ENCODE measurements at places on chromosomes 6 and 20.

GRCh38 chr20:41510847-41511450 is 107.2 kb downstream of the CHD6 start:
- no peak for DNase-seq

- no peak for DNase-seq
These were observed 228.2 kb downstream of the LY86 start for GRCh38 chr6:6816716-6817115.

GRCh38 chr20:40785346-40785745 is 96.3 kb upstream of the MAFB start:
- DNase-seq, result no peak

DNA sequence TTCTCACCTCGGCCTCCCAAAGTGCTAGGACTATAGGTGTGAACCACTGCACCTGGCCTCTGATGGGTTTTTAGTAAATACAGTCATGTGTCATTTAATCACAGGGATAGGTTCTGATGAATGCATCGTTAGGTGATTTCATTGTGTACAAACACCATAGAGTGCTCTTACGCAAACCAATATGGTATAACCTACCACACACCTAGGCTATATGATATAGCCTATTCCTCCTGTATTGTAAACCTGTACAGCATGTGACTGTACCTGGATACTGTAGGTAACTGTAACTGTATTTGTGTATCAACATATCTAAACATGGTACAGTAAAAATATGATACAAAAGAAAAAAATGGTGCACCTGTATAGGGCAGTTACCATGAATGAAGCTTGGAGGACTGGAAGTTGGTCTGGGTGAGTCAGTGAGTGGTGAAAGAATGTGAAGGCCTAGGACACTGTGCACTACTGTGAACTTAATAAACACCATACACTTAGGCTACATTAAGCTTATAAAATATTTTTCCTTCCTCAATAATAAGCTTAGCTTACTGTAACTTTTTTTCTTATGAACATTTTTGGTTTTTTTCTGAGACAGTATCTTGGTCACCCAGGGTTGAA is 10.0 kb downstream of the BICRAL start:
- DNase-seq, result peak; percentile 53

GRCh38 chr6:11428371-11428770 is 109.2 kb upstream of the TMEM170B start:
- DNase-seq, result peak; percentile 58

- DNase-seq, result no peak
These were observed 61.4 kb upstream of the UFL1 start for GRCh38 chr6:96460052-96460700.

DNA sequence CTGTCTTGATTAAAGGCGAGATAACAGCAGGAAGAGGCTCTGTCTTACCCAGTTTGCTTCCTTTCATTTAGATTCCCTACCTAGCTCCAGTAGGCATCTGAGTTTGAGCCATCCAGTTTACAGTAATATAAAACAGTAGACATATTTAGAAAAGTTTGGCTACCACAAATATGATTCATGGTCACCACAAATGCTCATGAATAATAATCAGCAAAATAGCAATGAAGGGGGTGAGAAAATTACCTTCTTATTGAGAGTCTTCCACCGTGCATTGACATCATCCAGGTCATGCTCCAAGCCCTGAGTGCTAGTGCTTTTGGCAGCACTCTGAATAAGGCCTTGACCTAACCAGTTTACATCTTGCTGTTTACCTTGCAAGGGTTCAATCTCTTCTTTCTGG is 106.2 kb downstream of the DST start:
- peak; percentile 70 for DNase-seq

DNA sequence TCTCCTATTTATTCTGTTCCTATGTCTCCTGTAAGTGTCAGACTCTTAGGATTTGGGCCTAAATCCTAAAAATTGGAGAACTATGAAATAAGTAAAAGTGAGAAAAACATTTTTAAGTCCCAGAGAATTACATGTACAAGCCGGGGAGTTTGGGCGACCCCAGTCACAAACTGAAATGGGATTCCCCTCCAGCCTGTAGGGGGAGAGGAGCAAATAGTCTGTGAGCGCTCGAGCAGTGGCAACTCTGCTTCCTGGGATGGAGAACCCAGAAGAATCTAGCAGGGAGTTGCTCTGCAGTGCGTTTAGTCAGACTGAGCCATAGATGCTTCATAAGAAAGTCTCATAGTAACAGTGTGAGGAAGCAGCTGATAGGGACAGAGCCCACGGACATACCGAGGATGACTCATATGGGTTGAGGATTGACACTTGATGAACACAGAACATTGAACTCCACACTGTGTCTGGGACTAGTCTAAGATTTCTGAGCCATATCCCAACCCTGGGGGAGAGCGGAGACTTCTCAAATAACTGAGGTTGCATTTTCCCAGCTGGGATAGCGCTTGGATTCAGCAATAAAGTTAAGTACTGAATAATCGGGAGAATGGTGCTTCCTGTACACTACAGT is 437.2 kb downstream of the BCKDHB start:
- peak; percentile 84 for DNase-seq

GRCh38 chr6:153816366-153816765 is 222.7 kb upstream of the OPRM1 start:
- DNase-seq, result no peak

DNA sequence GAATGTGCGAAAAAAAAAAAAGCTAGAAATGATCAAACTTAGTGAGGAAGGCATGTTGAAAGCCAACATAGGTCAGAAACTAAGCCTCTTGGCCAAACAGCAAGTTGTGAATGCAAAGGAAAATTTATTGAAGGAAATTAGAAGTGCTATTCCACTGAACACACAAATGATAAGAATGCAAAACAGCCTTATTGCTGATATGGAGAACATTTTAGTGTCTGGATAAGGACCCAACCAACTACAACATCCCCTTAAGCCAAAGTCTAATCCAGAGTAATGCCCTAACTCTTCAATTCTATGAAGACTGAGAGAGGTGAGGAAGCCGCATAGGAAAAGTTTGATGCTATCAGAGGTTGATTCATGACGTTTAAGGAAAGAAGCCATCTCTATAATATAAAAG is 5.5 kb upstream of the ABCC10 start:
- no peak for DNase-seq
